Body of pancreas (tissue), 4 donors: ENCODE measurements at places on chromosomes 11 and 22. TPM values are rescaled to one million over a fixed set of nuclear protein-coding genes. Genes with fewer than 3 reads are reported as not detected.
A peak's percentile ranks its signal among the peaks of the same experiment; 100 is the strongest.

GRCh38 chr11:125062931-125063428, at the start of gene SLC37A2:
SLC37A2 (plus strand) TSS chr11:125063305; CDS start chr11:125063368, 63 bp downstream.
- peak; percentile 78 for DNase-seq

- DNase-seq = no peak
These were observed 301.8 kb upstream of the FAT3 start for GRCh38 chr11:91922846-91923245.

The PTPN5 gene
- total RNA-seq = 0.26 TPM

DNA sequence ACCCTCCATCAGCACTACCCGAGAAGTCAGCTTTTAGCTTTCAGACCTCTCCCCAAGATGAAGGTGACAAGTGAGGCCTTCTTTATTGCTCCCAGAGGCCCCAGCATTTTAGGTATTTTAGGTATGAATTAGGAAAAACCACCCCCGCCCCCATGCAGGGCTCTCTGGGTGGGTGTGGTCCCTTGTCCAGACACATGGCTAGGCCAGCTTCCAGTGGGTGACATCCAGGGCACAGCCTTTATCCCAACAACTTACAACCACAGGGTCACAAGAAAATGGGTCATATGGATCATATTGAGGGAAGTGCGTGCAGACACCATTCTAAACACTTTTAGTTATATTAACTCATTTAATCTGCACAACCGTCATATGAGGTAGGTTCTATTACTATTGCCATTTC, 42.1 kb downstream of the RIBC2 start:
- no peak for DNase-seq

The NFAM1 gene
- total RNA-seq = 1.0 TPM

DNA sequence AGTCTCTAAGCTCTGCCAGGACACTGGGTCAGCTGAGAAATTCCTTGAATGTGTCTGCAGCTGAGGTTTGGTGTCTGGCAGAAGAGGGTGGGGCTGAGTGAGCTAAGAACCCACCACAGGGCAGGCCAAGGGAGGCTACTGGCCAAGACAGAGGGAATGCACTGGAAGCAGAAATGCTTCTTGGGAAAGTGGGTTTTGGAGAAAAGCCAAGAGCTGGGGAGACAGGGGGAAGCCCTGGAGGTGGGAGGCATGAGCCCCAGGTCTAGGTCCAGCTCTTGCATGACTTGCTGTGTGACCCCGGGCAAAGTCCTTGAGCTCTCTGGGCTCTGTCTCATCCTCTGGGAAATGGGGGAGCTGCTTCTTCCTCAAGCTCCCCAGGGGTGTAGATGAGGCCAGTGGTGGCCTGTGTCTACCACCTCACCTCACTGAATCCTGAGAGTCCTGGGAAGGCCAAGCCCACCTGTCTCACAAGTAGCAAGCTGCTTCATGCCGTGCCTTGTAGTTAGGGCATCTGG, 2.3 kb downstream of the MMP11 start:
- no peak for DNase-seq

The PGM2L1 gene
- 0.66 TPM for total RNA-seq

The ASCL2 gene
- total RNA-seq = not detected

The E2F8 gene
- 0.26 TPM for total RNA-seq

- no peak for DNase-seq
These were observed 2.6 kb upstream of the FTH1 start for GRCh38 chr11:61969838-61970662.

GRCh38 chr11:76666408-76666807, 4.1 kb downstream of the LRRC32 start:
- peak; percentile 28 for DNase-seq

DNA sequence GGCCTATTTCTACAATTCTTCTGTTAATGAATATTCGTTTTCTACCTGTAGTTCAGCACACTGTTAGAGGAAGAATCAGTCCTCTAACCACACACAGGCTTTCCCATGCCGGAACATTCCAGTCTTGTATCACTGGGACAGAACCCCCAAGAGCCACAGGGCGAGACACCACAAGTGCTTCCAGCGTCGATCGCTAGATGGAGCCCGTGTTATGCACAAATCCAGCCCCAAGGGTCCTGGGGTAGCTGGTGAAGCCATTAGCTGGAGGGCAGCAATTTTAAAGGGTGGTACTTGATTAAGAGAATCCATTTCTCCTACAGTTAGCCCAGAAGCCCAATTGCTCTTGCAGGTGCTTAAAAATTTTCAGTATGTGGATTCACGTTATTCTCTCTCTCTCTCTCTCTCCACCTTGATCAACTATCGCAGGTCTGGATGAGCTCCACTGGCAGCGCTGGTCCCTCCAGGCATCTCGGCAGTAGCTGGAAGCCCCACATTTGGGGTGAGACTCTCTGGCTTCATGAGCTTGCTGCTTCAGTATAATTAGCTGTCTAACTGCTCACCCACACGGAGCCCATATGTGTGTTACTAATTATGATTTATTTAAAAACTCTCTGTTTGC, 148.2 kb upstream of the SNX19 start:
- DNase-seq = peak; percentile 40

DNA sequence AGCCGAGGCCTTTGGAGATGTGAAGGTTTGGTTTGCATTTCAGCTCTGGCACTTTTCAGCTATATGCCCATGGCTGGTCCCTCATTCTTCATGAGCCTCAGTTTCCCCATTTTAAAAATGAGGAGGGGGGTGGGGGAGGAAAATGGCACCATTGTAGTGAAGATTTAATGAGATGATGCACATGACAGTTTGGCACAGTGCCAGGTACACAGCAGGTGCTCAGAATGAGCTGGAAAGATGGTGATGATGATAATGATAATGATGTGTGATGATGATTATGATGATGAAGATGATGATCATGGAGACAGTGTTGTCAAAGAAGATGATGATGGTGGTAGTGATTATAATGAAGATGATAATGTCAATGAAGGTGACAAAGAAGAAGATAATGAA, 24.3 kb upstream of the FGF3 start:
- no peak for DNase-seq
